Anterior cingulate cortex (tissue), 58 donors: ENCODE measurements at places on chromosomes 16 and 17.

DNA sequence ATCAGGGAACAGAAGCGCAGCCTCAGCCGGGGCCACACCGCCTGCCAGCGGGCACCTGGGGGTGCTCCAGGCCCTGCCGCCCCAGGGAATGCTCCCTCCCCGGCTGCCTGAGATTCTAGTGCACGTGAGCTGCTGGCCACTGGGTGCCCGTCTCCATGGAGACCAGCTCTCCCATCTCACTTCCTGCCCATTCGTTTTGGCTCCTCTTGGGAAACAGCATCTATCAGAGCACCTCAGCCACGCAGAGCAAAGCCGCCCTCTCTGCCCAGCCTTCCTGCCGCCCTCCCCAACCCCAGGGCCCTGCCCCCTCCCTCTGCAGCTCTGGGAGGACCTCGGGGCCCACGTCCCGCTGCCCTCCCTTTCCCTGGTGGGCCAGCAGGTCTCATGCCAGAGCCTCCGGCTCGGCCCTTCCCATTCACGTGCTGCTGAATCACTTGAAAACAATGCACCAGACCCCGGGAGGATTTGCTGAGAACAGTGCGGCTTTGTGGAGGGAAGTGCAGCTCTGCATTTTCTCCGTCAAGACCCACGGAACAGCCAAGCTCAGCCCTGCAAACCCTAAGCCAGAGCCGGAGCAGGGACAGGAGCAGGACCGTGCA lies 19.4 kb downstream of the CEP295NL start:
- DNase-seq = peak; percentile 45

DNA sequence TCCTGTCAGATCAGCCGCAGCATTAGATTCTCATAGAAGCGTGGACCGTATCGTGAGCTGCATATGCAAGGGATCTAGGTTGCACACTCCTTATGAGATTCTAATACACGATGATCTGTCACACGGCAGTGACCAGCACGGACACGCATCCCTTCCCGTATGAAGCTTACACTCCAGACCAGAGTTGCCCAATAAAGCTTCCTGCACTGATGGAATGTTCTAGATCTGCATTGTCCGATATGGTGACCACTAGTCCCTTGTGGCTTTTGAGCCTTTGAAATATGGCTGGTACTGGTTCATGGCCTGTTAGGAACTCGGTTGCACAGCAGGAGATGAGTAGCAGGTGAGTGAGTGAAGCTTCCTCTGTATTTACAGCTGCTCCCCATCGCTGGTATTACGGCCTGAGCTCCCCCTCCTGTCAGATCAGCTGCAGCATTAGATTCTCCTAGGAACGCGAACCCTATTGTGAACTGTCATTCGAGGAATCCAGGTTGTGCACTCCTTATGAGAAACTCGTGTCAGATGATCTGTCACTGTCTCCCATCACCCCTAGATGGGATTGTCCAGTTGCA lies 49.8 kb upstream of the ZCCHC14 start:
- DNase-seq = no peak

- no peak for DNase-seq
Measured at GRCh38 chr17:43363181-43363925, 35.4 kb upstream of the ARL4D start.

- no peak for DNase-seq
Measured at GRCh38 chr17:35791681-35792350, 3.6 kb downstream of the MMP28 start.

GRCh38 chr17:74601944-74602572 lies 10.0 kb upstream of the CD300LD start:
- DNase-seq = no peak
